ENCODE measurements at places on chromosomes 4 and X.

GRCh38 chr4:17068891-17069290, 170.4 kb upstream of the LDB2 start:
- DNase-seq, result peak; percentile 67

- DNase-seq, result no peak
These were observed 17.0 kb upstream of the TMEM154 start for GRCh38 chr4:152696764-152697261.

DNA sequence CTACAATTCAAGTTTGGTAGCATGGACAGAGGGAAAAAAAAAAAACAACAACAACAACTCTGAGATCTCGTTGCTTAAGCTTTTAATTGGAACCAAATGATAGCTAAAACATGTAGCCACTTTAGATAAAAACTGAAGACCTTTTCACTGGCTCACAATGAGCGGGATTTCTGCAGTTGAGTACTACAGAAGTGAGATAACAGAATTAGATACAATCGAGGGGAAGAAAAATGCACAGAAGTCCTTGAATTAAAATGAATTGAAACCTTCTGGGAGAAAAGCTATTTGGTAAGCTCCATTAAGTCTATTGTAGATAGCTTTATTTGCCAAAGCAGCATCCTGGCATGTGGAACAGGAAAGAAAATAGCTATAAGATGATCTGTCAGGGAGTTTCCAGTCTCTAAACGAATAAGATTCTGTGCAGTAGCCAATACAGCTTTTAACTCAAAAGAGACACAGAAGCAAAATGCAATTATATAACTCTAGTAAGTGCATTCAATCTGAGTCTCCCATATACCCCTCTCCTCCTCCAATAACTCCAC, 248.5 kb downstream of the ENOX2 start:
- DNase-seq, result peak; percentile 27

DNA sequence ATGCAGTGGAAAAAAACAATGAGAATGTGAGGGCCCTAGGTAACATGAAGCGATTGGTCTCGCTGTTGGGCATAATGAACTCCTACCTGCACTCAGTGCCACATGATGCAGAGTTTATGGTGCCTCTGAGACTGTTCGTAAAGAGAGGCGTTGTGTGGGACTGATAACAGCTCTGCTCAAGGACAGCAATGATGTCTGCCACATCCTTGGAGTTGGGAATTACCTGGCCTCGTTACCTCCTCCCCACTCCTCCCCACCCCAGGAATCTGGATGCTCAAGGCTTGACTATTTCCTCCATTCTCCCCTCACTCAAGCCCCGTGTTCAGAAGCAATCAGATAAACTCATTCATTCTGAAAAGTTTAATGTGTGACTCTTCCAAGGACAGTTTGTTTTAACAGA, 148.0 kb upstream of the JADE1 start:
- DNase-seq, result no peak

GRCh38 chr4:153970169-153970568, 181.3 kb upstream of the SFRP2 start:
- DNase-seq, result no peak

- peak; percentile 85 for DNase-seq
These were observed 84.1 kb downstream of the CLCN4 start for GRCh38 chrX:10240918-10241317.

GRCh38 chr4:176902710-176903323, 110.1 kb upstream of the VEGFC start:
- peak; percentile 97 for DNase-seq

DNA sequence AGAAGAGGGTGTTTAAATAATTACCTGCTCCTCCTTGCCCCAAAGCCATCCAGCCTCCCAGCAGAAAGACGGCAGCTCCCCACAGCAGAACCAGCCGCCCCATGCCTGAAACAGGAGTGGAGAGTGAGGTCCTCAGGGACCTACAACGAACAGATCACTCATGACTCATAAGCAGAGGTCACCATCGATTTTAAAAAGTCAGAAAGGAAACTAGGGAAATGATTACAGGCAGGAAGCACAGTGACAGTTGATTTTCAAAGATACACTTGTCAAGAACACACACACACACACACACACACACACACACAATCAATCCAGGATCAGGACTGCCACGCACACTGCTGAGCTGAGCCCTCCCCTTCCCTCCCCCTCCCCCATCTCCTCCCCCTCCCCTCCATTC, at the start of gene CRLF2:
TSS of gene CRLF2 (minus strand) at position 118 of the 400 bp plus-strand sequence. CDS start at position 103, 15 bp downstream.
- peak; percentile 60 for DNase-seq

- no peak for DNase-seq
These were observed 328.9 kb upstream of the TAPT1 start for GRCh38 chr4:16555156-16555555.

GRCh38 chr4:172777729-172778431, 390.7 kb upstream of the GALNT7 start:
- DNase-seq, result no peak

- DNase-seq, result no peak
These were observed 84.5 kb downstream of the AREG start for GRCh38 chr4:74529284-74530041.

GRCh38 chr4:55732864-55733263, 86.7 kb upstream of the EXOC1L start:
- no peak for DNase-seq

GRCh38 chr4:140174543-140174942, 20.6 kb upstream of the MAML3 start:
- no peak for DNase-seq

- peak; percentile 49 for DNase-seq
These were observed 130.3 kb downstream of the ATP10D start for GRCh38 chr4:47615385-47615784.

- no peak for DNase-seq
These were observed 179.0 kb downstream of the PDGFC start for GRCh38 chr4:156792462-156793085.

DNA sequence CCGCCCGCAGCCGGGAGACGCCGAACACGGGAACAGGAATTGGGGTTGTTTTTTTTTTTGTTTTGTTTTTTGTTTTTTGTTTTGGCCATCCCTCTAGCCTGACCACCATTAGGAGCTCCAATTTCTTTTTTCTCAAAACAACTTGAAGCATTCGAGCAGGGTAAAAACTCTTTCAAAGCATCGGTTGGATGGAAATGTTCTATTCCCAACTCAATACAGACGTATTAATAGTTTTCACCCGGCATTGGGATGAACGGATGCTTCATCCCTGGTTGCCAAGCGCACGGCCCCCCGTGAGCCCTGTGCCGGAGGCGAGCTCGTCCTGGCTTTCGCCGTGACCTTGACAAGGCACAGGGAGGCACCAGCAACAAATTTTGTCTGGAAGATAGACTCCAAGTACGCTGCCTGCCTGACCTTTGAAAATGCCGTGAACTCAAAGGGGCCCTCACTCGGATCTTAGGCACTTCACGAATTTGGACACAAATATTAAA, 352 bp upstream of the MAP3K15 start:
- no peak for DNase-seq

DNA sequence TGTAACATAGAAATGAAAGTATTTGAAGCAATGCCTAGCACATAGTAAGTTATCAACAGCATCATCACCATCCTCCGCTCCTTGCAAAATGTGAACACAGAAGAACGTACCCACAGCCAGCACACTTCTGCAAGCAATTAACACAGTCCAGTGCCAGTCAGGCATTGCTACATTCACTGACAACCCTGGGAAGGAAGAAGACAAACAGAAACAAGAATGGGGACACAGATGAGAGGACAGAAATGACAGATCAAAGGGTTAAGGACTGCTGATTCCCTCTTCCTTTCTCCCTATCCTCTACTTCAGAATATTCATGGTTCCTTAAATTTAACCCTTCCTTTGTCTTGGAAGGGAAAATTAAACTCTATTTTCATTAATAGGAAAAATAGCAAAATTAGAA, 53.1 kb downstream of the CHM start:
- no peak for DNase-seq

GRCh38 chrX:132740316-132741123, 217.9 kb downstream of the HS6ST2 start:
- DNase-seq, result no peak

DNA sequence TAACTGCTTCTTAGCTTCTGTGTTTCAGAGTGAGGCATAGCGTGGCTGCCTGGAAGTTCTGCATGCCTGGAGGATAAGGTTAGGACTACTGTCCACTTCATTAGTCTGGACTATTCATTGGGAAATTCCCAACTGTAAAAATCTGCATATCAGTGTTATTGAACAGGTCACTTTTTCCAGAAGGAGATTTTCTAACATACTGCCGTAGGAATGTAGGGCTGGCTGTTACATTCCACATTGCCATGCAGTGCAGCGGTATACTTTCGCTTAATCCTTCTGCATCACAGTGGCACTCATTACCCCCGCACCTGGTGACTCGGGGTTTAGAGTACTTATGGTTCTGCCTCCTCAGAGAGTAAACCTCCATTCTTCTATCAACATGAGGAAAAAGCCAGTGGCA, 104.6 kb downstream of the NPFFR2 start:
- no peak for DNase-seq

DNA sequence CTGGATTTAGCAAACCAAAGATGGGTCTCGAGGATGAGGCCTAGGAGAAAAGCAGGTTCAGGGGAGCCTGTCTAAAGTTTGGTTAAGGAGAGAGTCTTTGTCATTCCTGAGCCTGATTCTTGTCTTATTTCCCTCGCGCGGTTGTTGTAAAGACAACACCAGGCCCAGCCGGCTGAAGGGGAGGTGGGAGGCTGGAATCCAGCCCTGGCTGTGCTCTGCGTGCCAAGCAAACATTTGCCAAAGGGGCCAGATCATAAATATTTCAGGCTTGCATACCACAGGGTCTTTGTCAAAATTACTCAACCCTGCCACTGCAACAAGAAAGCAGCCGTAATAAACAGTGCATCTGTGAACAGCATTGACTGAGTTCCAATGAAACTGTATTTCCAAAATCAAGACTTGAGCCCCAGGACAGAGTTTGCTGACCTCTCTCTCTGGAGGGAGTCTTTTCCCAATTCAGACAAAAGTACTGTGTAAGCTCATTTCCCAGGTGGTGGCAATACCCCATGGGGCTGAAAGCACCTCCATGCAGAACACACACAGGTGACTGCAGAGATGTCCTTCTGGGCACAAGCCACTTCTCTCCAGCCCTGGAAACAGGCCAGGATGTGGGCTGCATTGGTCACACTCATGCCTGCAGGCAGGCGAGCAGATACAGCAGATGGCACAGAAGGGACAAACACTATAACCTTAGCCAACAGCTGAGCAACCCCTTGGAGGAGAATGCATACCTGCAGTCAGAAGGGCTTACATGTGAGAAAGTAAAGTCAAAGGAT, 320.3 kb downstream of the STK32B start:
- peak; percentile 89 for DNase-seq

DNA sequence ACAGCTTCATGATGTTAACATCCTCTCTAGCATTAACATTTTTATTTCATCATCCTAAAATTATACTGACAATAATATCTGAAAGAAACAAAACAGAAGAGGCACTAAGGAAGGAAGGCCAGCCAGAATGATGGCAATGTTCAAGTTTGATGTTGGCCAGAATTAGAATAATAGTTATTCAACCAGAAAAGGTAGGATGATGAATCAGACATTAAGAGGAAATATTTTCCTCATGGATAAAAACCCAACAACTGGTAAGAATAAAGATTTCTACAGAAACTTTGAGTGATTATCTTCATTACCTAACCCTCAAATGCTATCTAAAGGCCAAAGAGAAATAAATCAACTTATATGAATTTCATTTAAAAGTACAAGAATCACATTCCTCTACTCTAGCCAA, 105.2 kb downstream of the PDE5A start:
- DNase-seq, result no peak

DNA sequence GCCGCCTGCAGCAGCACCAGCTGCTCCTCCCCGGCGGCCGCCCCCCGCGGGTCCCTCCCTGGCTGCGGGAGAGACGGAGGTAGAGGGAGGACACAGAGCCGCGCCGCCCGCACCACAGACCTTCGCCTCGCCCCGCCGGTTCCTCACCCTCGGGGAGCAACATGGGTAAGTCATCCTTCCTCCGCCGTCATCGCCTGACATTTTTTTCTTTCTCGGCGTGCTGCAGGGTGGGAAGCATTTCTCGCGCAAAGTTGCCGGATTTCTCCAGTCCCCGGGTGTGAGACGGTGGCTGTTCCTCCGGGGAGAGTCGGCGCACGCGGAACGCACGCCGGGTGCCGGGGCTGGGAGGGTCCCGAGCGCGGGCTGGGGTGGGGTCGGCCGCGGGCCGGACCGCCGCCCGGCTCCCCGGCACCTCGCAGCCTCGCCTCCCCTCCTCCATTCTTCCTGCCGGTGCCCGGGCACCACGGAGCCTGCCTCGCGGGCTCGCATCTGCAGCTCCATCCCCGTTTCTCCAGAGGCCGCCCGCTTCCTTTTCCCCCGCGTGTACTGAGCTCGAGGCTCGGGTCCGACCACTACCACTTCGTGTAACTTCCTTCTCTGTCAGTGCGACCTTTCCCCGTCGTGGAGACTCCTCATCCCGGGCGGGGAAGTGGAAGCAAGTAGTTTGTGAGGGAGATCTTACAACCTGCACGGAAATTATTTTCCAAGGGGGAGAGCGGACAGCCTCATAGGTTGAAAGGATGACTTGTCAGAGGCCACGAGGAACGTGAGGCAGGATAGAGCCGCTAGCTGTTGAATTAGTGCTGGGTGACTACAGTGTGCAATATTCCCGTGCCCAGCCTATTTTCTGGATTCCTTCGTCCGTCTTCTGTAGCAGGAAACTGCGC, 464 bp downstream of the RAP1GDS1 start:
- DNase-seq, result peak; percentile 64

- no peak for DNase-seq
These were observed 71.0 kb downstream of the MGST2 start for GRCh38 chr4:139736661-139737060.

DNA sequence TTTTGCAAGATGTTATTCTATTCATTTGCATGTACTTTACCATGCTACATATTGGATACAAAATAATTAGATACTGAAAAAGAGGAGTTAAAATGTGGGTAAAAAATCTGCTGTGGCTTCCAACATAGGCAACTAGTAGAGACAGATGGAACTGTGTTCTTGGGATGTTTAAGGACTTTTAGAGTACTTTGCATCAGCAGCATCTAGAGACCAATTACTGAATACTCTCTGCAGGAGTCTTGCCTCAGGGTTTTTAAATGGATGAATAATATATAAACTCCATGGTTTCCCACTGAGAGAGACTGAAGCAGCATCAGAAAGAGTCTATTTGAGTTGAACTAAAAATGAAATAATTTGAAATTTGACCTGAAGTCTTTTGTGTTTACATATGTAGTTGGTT, 676.7 kb downstream of the GALNTL6 start:
- DNase-seq, result no peak

DNA sequence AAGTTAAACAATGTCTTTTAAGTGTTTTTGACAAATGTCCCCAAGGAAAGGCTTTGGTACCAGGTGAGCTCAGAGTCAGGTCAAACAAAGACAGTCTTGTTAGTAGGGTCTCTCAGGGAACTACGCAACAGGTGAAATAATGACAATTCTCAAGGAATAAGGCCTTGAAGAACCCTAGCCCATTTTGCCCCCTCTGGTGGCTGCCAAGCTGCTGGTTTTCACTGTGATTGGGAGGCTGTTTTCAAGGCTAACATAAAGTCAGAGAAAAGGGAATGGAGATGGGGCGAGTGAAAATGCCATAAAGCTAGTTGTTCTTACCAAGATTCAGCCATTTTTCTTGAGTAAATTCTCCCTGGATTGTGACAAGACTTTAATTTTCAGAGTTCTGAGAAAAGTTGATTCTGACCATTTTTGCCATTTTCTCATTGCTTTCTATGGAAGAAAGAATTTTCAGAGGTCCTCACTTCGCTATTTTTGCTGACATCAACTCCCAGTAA, 58.7 kb downstream of the RWDD4 start:
- DNase-seq, result no peak

- DNase-seq, result no peak
These were observed 605.1 kb downstream of the BCOR start for GRCh38 chrX:39492497-39493162.

- DNase-seq, result peak; percentile 18
These were observed 355.2 kb upstream of the GALNT7 start for GRCh38 chr4:172813359-172813923.

GRCh38 chrX:101732870-101733269, 73.2 kb upstream of the ARMCX2 start:
- DNase-seq, result no peak

Data from fibroblast of skin of right quadriceps (primary cell).